ENCODE measurements at places on chromosomes 3 and 15. TPM values are rescaled to one million over a fixed set of nuclear protein-coding genes. Genes with fewer than 3 reads are reported as not detected.

The ADGRG7 gene
- not detected for total RNA-seq

The EIF2B5 gene
- total RNA-seq: 33.8 TPM

The CHDH gene
- total RNA-seq: 3.3 TPM

The CHSY1 gene
- total RNA-seq: 22.9 TPM

The C3orf22 gene
- total RNA-seq: not detected

The CNTN4 gene
- 16.5 TPM for total RNA-seq

The RPL4 gene
- total RNA-seq: 6,900 TPM

The GPR15 gene
- total RNA-seq: not detected

The ZKSCAN7 gene
- 5.3 TPM for total RNA-seq

The CIDEC gene
- total RNA-seq: not detected

GRCh38 chr3:59749291-59749690 lies 699.5 kb upstream of the CFAP20DC start:
- DNase-seq: no peak

DNA sequence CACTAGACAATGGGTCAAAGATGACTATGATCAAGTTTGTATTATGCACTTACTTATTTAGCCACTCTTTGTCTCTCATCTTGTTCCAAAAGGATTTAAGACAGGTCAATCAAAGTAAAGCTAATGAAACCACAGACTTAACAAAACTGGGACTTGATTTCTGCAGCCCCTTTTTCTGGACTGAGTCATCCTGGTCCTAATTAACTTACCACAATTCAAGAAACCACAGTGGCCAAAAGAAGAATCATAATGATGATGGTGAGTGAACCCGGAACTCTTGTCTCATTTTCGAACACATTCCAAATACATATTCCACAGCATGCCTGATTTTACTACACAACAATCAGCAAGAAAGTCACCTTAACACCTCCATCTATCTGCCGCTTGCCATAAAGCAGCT lies 1333.0 kb downstream of the ROBO1 start:
- DNase-seq: no peak

DNA sequence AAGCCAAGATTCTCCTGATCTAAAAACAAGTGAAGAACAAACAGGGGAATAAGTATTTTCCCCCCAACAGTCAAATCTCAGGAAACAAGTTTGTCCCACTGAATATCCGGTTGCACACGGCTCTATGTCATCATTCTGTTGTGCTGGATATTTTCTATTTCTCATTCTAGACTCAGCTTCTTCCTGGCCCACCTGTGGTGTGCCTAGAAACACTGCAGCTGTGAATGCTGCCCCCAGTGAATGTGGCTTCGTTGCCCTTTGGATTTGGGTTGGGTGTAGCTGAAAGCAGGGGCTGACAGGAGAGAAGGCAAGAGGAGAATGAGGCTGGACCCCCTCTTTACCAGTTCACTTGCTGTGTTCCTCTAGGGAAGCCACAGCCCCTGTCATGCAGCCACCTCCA lies 181.2 kb upstream of the PROK2 start:
- no peak for DNase-seq

DNA sequence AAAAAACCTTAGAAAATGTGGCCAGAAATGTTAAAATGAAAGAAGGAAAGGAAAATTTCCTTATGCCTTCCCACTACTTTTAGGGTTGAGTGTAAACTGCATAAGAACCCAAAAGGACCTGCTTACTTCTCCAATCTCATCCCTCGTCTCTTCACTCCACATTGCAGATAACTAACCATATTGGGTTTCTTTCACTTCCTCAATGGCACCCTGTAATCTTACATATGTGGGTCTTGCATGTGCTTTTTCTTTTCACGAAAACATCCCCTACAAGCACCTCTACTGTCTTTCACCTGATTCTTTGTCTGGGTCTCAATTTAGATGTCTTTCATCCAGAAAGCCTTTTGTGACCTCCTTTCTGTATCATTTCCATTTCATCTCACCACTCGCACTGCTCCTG lies 23.1 kb downstream of the EOMES start:
- no peak for DNase-seq

DNA sequence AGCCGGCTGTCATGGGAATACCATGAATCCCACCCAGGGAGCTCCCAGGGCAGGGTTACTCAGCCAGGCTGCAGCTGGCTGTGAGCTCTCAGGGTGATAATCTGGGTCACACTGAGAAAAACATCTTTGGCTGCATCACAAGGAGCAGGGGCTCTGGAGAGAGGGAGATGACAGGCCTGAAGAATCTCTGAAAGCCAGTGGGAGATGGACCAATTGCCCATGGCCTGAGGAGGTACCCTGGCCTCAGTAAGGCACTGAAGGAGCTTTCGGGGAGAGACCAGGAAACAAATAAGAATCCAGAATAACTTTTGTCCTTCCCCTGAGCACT lies 28.2 kb upstream of the GOLGA6C start:
- no peak for DNase-seq

- DNase-seq: no peak
These were observed 72.0 kb downstream of the RAD18 start for GRCh38 chr3:8891303-8891702.

GRCh38 chr15:84570164-84570735 lies 30.6 kb upstream of the ZSCAN2 start:
- DNase-seq: no peak

DNA sequence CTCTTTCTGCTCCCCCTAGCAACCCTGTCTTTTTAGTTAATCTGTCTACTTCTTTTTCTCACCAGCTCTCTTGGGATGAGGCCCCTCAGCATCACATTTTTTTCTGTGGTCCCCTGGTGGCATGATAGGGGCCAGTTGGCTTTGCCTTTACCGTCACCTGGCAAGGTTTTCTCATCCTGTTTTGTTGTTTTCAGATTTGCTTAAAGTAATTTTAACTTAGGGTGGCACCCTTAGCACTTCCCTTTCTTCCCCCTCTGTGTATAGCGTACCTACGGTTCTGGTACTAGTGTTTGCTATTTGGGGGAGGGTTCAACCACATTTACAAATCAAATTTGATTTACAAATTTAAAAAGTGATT lies 35.6 kb downstream of the PDCD6IP start:
- DNase-seq: no peak

GRCh38 chr3:160921020-160921635 lies 165.1 kb downstream of the PPM1L start:
- DNase-seq: no peak

DNA sequence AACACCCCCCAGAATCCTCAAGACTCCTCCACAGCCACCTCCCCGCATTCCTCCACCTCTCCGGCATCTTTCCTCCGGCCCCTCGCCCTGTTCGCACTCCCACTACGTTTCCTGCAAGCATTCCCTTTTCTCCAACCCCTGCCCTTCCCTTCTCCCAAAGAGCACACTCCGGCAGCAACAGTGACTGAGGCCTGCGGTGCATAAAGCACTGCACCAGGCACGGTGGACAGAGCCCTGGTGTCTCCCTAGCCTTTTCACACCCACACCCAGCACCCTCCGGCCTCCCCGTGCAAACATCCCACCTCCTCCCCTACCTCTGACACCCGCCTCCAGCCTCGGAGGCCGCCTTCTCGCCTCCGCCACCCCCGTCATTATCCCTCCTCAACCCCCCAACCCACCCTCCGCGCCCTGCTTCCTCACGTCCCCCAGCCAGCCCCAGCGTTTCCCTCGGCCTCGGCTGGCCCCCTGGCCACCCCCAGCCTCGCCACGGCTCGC lies 577 bp downstream of the ZNF148 start:
- no peak for DNase-seq

DNA sequence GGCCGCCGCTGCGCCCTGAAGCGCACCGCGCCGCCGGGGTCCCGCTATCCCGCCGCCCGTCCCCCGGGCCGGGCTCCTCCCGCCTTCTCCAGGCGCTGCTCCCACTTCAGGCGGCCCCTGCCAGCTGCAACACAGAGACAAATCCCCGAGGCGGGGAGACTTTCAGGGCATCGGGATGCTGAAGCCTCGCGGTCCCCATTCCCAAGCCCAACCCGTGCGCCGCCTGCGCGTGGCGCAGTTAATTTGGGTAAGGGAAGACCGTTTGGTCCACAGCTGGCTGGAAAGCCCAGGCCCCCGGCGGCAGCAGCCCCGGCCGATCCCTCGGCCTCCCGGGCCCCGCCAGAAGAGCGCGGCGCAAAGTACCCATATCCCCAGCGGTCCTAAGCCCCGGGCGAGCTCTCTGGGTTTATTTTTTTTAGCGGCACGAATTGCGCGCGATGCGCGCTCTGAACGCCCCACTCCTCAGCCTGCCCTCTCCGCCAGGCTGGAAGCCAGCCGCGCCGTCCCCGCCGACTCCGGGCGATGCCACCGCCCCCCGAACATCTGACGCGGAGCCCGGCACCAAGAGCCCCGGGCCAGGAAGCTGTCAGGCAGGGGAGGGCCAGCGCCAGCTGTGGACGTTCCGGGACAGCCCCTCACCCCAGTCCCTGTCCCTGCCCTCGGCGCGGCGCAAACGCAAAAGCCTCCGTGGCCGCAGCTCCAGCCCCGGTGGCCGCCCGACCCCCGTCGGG lies 517 bp downstream of the FBN1 start:
- no peak for DNase-seq

- no peak for DNase-seq
These were observed 10.2 kb upstream of the FGF7 start for GRCh38 chr15:49412797-49413196.

DNA sequence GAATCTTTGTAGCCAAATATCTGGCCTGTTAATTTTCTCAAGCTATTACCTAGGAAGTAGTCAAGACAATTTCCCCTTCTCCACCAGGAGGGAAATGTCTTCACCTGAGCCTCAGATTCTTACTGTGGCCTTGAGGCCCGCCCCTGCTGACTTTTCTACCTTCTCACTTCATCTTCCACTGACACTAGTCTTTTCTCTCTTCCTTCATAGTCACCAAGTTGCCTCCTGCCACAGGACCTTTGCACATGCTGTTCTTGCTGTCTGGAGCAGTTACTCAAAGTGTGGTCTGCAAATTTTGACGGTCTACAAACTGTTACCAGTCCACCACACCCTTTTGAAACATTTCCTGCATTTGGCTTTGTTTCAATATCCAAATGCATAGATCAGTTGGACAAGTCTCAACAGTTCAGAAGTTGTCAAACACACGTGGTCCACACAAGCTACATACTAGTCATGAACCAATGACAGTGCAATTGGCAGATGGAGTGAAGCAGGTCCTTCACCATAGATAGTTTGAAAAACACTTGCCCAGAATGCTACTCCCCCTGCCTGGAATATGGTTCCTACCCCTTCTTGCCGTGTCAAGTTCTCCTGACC lies 100.5 kb downstream of the OSBPL10 start:
- no peak for DNase-seq

GRCh38 chr3:94862703-94863102 lies 799.8 kb downstream of the NSUN3 start:
- DNase-seq: no peak

GRCh38 chr3:5022966-5023776 lies 43.9 kb downstream of the BHLHE40 start:
- DNase-seq: peak; percentile 99

DNA sequence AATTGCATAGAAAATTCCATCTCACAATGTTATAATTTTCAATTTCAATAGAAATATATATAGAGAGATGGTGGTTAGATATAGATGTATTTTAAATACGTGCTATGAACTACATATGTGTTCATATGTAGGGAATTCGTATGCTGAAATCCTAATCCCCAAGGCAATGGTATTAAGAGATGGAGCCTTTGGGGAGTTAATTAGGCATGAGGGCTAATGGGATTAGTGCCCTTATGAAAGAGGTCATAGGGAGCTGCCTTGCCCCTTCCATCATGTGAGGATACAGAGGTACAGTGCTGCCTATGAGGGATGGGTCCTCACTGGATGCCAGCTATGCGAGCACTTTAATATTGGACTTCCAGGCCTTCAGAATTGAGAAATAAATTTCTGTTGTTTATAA lies 79.6 kb upstream of the CCDC54 start:
- no peak for DNase-seq

- peak; percentile 44 for DNase-seq
These were observed 66.2 kb upstream of the UBE2E1 start for GRCh38 chr3:23739536-23739935.

DNA sequence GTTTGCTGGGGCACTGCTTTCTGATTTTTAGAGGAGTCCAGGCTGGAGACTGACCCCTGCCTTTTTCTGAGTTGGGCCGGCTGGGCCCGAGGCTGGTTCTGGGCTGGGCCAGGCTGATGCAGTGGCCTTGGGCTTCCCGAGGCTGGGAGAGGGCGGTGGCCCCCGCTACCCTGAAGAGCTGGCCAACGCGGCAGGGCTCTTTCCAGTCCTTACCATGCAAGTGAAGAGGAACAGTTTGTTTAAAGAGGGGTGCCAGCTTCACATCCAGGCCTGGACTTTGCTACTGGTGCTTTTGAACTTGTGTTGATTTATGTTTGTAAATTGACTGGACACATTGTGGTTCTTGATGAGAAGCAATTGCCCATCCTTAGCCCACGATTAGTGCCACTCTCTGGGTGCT lies 15.3 kb downstream of the IGF1R start:
- no peak for DNase-seq

DNA sequence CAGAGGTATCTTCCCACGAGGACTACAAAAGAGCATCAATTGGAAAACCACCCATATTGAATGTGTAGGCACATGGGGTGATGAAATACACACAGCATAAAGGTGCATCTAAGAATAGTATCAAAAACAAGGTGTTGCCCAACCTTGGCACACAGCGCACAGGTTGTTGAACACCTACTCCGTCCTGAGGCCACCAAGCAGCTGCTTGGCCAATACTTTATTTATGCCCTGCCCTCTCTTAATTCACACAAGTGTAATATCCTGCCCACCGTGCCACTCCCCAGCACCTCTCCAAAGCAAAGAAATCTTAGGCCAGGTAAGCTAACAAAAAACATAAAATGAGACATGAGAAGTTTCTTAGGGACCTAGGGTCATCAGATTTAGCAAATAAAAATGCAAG lies 31.2 kb downstream of the WWTR1 start:
- no peak for DNase-seq

- no peak for DNase-seq
These were observed 427.8 kb upstream of the MCTP2 start for GRCh38 chr15:93803421-93804152.

- DNase-seq: no peak
These were observed 63.3 kb upstream of the TP63 start for GRCh38 chr3:189567766-189568420.

- DNase-seq: peak; percentile 91
These were observed 23.1 kb downstream of the CDCP1 start for GRCh38 chr3:45123030-45123429.

DNA sequence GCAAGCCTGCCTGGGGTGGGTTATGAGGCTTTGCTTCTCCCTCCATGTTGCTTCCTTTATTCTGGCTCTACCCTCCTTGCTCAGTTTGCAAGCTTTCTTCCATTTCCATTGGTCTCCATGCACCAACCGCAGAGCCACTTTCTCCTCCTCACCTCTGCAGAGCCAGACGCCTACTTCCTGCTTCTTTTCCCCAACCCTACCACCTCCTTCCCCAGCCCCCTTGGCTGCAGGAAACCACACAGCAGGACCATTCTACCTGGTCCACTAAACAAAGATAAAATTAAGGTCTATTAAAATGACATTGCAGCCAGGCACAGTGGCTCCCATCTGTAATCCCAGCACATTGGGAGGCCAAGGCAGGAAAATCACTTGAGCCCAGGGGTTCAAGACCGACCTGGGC lies 10.0 kb upstream of the CAV3 start:
- no peak for DNase-seq

GRCh38 chr3:192851821-192852372 lies 65.8 kb downstream of the MB21D2 start:
- peak; percentile 88 for DNase-seq

GRCh38 chr3:47542471-47543173 lies 29.1 kb upstream of the ELP6 start:
- no peak for DNase-seq
